Adipocyte (in vitro differentiated cells): ENCODE measurements at places on chromosomes 16 and 17.
A peak's percentile ranks its signal among the peaks of the same experiment; 100 is the strongest.

GRCh38 chr16:89102041-89102471 lies 8.4 kb downstream of the ACSF3 start:
- no peak for DNase-seq

GRCh38 chr17:28407974-28408306 lies 1.9 kb upstream of the SLC46A1 start:
- DNase-seq = no peak

DNA sequence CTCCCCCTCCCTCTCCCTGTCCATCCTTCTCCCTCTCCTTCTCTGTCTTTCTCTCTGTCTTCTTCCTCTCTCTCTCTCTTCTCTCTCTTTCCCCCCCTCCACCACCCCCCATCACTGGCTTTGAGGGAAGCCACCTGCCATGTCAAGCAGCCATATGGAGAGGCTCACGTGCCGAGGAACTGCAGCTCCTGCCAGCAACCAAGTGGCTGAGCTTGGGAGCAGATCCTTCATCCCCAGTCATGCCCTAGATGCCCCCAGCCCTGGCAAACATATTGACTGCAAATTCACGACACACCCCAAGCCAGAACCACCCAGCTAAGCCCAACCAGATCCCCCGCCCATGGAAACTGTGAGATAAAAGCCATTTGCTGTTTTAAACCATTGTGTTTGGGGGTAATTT lies 40.9 kb upstream of the RBFOX3 start:
- DNase-seq = no peak

- no peak for DNase-seq
Measured at GRCh38 chr17:60188759-60189158, 39.0 kb downstream of the CA4 start.

DNA sequence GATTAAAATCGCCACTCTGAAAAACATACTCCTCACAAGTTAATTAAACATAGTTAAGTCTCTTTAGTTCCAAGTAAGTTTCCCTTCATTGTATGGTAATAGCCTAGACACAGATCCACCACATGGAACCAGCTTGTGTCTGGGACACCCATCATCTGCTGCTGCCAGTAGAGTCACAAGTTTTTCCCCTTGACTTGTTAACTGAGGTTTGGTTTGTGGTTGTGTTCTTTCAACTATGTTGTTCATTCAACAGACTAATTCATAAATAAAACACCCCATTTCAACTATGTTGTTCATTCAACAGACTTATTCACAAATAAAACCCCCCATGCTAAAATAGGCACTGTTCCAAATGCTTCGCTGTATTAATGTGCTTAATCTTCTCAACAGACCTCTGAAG lies 24.4 kb downstream of the YWHAE start:
- no peak for DNase-seq

- no peak for DNase-seq
Measured at GRCh38 chr17:19537111-19537510, 3.5 kb downstream of the SLC47A1 start.

DNA sequence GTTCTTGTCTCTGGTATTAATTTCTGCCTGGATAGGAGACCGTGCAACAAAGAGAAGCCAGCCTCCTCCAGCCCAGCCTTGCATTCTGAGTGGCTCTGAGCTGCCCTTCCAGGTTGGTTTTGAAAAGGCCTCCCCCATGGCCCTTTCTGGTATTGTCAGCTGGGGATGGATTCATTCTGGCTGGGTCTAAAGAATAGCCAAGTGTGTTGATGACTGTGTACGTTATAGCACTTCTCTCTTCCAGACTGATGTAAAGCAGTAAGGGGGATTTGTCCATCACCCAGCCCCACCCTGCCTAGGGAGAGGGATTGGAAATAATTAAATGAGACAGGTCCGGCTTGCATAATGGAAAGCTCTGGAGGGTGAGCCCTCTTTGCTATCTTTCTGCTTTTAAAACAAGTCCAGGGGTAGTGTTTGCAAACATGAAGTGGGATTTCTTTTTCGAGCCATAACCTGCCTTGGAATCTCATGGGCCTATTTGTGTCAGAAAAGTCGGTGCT lies 146.4 kb downstream of the MSI2 start:
- no peak for DNase-seq

- DNase-seq = peak; percentile 84
Measured at GRCh38 chr17:50919321-50920040, 53.3 kb upstream of the TOB1 start.

DNA sequence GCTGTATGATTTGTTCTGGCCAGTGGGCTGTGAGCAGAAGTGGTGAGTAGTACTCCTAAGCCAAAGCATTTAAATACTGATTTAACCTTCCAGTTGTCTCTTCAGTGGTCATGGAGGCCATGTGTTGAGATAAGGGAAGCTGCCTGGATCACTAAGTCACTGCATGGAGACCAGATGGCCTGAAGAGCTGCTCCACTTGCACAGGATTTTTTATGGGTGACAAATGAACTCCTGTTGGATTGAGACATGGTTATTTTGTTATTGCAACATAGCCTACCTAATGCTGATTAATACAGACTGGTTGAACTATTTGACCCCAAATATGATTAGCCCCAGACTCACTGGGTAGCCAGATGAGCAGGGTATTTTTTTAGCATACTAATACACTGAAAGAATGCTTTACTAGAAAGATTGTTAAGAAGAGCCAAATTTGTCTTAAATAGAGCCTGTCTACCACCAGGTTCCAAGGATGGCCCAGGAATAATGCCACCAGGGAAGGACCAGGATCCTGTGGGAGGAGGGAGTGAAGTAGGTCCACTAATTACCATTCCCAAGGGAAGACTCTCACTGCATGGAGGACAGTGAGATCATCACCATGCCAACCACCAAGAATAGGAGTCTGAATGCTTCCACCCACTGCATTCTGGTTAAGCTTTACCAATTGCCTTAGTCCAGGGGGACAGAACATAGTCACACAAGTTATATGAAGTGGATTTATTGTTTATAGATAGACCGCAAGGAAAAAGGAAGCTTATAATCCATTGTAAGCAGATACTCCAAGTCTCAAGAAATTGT lies 187.4 kb upstream of the IRX6 start:
- no peak for DNase-seq

GRCh38 chr17:48143629-48144028 lies 36.1 kb downstream of the SNX11 start:
- no peak for DNase-seq

DNA sequence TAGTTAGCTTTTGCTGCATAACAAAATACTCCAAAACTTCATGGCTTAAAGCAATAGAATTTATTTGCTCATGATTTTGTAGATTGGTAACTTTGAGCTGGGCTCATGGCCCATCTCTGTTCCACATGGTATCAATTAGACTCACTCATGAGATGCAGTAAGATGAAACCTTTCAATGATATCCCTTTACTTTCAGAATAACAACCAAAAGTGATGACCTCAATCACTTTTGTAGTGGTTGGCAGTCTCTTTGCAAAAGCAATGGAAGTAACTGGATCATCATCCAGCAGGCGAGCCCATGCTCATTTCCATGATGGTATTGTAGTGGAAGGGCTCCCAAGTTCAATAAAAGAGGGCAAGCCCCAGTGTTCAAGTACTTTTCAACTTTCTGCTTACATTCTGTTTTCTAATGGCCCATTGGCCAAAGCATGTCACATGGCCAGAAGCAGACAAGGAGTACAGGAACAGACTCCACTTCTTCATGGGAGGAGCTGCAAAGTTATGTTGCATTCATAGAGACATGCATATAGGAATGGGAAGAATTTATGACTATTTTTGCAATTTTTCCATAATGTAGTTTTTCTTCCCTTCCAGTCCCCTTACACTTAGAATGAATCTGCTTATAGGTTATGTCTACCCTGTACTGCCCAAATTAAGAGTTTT lies 41.7 kb downstream of the EFCAB5 start:
- peak; percentile 23 for DNase-seq

DNA sequence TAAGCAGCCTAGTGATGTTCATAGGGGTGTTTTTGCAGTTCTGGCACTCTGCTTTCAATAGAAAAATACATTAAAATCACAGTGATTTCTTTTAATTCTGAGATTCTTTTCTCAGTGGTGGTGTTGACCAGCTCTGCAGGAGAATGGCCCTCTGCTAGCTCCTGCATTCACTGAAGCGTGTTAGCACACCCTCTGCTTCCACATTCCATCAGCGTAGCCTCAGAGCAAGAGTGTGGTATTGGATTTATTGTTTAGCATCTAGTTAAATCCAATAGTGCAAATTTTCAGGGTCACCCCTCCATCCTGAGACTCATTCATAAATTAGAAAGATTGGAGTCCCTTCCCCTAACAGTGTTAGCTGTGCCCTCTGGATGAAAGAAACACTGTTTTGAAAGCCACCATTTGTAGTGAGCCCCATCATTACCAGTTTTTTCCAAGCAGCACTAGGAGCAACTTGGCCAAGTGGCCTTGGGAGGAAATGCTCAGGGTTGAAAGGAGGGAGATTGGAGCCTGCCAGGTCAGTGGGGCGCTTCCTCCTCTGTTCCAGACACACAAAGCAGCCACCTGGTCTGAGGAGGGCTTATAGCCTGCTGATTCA lies 45.7 kb downstream of the B9D1 start:
- peak; percentile 28 for DNase-seq

DNA sequence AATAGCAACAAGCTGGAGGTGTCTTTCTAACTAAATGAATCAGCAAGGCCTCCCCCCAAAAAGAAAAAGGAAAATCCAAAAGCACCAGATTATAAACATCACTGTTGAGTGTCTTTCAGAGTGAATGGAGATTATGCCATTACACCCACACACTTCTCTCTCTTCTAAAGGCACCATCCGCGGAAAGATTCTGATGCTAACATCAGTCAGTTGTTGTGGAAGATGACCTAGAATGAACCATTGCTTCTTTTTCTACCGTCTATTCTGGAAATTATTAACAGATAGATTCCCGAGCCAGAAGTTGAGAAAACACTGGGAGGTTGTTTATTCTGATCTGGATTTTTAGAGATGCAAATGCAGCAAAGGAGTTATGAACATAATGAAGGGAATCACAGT lies 60.9 kb upstream of the FAM20A start:
- DNase-seq = no peak

GRCh38 chr17:10058921-10059683 lies 139.3 kb downstream of the GAS7 start:
- DNase-seq = no peak

DNA sequence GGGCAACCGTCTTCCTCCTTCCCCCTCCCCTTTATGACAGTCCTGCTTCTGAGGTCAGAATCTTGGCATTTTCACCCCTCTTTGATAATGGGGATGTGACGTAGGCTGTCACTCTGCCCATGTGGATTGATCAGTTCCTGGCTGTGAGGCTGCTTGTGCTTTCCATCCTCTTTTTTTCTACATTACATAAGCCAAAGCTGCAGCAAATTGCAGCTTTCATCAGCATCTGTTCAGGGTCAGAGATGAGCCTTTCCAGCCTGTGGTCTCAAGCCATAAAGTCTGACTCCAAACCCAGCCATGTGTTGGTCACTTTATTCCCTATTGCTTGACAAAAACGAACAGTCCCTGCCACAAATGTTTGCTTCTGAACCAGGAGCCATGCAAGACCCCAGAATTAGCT lies 535.1 kb downstream of the CDH11 start:
- DNase-seq = no peak

DNA sequence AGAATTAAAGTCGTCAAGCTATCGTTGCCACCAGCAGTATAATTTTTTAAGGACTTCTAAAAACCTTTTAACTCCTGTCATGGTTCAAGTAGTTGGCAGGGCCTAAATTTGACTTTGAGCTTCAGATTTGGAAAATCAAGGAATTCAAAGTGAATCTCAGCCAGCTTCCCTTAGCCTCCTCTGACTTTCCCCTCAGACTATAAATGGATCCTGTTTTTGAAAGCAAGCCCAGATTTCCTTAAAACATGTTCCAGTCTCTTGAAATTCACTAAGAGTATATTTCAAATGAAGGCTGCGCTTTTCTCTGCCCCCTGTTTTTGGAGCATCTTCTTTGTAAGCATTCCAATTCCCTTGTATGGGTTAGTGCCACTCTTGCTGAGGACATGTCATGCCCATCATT lies 101.8 kb upstream of the CDH8 start:
- no peak for DNase-seq

DNA sequence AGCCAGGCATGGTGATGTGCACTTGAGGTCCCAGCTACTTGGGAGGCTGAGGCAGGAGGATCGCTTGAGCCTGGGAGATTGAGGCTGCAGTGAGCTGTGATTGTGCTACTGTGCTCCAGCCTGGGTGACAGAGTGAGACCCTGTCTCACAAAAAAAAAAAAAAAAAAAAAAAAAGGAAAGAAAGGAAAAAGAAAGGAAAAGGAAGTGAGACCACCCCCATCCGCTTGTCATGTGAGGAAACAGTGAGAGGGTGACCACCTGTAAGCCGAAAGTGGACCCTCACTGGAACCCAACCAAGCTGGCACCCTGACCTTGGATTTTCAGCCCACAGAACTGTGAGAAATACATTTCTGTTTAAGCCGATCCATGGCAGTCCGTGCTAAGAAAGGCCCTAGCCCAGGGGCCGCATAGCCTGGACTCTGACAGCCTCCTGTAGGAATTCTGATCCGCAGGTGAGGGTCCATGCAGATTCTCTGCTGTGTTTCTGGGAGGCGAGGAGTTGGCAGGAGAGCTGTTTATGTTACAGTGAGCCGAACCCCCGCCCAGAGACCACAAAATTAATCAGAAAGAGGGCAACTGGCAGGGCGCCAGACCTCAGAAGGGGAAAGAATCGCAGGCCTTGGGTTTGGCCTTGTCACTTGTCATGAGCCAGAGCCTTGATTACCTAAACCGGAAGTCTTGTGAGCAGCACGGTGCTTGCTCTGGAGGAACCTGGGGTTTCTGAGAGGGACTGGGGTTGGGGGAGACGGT lies 945 bp downstream of the SGSH start:
- DNase-seq = peak; percentile 81

DNA sequence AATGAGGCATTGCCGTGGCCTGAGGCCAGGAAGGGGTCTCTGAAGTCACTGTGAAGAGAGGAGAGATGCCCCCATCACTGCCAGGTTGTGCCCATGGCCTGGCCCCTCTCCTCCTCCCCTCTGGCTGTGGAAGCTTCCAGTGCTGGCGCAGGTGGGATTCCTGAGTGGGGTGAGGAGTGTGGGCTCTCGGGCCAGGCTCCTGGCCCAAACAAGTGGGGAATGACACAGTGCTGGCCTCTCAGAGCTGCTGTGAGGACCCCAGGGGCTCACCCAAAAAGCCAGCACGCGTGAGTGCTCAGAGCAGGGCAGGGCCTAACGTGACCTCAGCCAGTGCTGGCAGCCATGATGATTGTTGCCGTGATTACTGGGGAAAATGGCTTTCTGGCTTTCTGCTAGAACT lies 53.5 kb upstream of the MTSS2 start:
- DNase-seq = no peak

DNA sequence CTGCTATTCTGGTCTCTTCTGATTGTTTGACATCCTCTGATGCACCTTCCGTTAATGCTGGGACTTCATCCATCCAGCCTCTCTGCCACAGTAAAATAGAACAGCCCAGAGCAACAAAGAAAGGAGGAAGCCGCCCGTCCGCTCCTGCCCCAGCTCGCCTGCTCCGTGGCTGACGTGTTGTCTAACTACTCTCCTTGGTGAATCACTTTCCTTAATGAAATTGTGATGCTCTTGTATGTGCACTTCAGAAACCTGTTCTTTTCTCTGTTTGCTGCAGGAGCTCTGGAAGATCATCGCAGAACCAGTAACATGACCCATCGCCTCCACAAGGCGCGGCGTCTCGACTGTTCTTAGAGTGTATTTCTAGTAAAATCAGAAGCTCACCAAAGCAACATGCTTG lies 24.3 kb downstream of the METTL22 start:
- no peak for DNase-seq
